ENCODE measurements at places on chromosomes 6 and 20.
A peak's percentile ranks its signal among the peaks of the same experiment; 100 is the strongest.

- no peak for DNase-seq
Observed at GRCh38 chr20:646107-646867, 6.7 kb downstream of the SRXN1 start.

GRCh38 chr20:29742699-29743100 is 1514.8 kb upstream of the DEFB115 start:
- no peak for DNase-seq

DNA sequence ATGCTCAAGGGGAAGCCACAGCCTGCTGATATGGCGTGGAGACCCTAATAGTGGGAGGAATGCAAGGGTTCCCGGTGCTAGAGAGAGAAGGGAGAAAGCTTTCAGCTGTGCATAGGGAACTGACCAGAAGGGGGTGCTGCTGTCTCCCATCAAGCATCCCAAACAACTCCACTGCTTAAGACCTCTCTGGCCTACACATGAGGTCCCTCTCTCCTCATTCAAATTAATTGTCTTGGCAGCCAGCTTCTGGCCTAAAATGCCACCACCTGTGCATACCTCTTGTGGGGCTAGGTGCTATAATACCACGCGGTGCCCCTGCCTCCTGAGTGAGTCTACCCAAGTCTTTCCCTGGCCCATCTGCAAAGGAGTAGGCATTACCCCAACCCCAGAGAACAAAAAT is 14.5 kb downstream of the ADISSP start:
- DNase-seq: peak; percentile 35

GRCh38 chr6:152636021-152636608 is 1.0 kb downstream of the SYNE1 start:
- no peak for DNase-seq

DNA sequence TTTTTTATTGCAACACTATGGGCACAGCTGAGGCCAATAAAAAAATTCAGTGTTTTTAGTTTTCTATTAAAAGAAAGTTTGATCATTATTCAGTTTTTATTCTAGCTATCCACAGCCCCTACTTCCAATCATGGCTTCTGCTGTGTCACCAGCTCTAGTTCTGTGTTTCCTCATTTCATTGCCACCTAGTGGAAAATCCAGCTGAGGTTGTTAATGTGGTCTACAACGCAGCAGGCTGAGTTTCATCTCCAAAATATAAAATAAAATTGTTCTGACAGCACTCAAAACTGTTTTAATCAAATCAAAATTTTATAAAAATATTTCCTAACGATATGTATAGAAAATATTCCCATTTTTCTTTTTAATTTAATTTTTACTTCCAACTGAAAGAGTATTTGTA is 13.6 kb downstream of the COL9A1 start:
- no peak for DNase-seq

- DNase-seq: no peak
Observed at GRCh38 chr20:23624324-23624691, 13.4 kb downstream of the CST3 start.

DNA sequence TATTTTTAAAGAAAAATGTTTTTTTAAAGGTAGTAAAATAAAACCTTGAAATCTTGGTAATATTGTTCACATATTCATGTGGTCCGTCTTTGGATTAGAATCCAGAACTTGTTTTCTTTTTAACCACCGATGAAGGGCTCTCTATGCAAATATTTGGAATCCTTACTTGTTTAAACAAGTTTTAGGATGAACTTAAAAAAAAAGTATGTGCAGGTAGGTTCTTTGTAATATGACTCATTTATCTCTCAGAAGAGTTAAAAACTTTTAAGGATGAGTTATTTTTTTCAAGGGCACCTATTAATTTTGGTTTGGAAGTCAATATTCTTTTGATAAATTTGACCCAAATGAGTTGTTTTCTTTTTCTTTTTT is 8.9 kb downstream of the DSP start:
- DNase-seq: no peak

GRCh38 chr6:152085451-152085921 is 278.0 kb downstream of the ESR1 start:
- DNase-seq: no peak

GRCh38 chr6:158005626-158006180 is 24.0 kb downstream of the SYNJ2 start:
- no peak for DNase-seq

GRCh38 chr6:137736911-137737310 is 130.1 kb upstream of the TNFAIP3 start:
- DNase-seq: no peak

GRCh38 chr6:14110001-14110818 is 7.4 kb upstream of the CD83 start:
- DNase-seq: no peak

DNA sequence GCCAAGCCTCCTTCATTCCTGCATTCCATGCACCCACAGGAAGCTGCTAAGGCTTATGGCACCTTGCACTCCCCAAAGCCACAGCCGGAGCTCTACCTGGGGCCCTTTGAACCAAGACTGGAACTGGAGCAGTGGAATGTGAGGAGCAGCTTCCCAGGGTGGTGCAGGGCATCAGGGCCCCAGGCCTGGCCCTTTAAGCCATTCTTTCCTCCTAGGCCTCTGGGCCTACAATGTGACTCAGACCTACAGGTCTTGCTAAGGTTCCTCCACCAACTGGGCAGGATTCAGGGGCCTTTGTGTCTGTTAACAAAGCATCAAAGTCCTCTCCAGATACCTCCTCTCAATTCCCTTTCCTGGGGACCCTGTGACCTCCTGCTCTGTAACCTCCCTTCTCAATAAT is 36.2 kb downstream of the SF3B5 start:
- no peak for DNase-seq

DNA sequence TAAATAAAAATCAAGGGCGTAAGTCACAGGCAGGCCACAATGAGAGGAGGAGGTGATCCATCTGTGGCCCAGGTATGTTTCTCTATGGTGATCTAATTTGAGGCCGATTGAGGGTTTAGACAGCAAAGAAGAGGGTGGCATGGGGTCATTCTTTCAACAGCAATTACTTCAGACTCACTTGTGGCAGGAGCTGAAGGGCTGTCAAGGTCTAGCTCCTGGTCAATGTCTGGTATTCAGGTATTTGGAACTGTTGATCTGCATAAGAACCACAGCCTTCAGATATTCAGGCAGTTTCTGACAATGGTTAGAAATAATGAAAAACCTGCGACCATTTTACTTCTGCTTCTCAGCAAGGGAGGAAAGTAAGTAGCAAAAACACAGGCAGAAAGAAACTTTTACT is 259.6 kb downstream of the FOXC1 start:
- no peak for DNase-seq

DNA sequence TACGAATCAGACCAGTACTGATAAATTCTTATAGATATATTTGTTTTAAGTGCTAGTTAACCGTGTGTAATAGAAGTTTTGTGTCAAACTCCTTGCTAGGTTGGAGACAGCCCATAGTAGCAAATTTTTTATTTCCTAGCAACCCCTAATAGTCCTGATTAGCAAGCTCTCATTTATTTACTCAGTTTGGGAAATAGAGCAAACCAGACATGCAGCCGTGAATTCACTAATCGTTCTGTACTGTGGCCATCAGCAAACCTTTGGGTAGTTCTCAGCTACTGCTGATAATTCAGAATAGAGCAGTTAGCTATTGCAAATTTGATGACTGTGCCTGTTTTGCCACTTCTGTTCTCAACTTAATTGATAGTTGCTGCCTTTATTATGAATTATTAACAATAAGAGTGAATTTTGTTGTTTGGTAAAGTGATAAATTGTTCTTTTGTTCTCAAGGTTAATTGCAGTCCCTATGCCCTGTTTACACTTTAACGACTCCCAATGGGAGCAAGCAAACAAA is 215.8 kb downstream of the GRM1 start:
- no peak for DNase-seq

DNA sequence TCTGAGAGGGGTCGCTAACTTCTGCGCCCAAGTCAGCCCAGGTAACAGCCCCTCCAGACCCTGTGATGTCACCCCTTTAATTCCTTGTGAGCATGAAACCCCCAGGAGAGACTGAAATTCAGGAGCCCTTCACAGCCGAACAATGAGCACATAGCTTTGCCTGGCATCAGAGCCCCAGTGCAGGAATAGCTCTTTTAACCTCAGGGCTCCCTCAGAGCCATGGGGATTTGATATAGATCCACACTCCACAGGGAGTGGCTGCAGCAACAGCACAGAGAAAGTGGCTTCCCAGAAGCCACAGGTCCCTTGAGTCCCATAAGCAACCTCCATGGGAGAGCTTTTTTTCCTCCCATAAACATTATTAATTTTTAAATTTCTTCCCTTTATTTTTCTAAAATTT is 150.0 kb upstream of the MARCKS start:
- DNase-seq: no peak

DNA sequence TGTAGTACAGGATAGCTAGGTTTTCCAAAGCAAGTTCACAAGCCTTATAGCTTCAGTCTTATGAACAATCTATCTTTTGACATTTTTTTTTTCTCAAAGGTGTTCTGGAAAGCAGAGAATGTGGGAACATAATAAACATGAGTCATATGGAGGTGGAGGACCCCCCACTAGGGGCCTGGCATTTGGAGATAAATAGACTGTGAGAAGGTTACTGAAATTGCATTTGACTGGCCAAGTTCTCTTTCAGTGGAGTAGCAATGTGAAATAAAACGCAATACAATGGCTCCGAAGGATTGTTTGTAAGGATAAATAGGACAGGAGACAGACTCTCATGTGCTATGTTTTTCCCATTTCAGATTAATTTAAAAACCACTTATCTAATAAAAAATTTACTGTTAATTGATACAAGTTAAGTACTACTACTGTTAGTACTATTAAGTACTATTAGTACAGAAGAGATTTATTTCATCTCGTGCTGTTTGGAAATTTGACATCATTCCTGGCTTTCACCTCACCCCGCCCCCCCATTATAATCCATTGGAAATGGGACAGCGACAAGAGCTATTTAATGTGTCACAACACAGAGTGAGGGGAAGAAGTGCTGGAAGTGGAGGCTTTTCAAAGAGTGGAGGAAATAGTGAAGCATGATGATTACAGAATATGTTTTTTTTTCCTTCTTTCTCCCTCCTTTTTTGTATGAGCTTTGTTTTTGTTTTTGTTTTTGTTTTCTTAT is 122.6 kb upstream of the ID4 start:
- no peak for DNase-seq

DNA sequence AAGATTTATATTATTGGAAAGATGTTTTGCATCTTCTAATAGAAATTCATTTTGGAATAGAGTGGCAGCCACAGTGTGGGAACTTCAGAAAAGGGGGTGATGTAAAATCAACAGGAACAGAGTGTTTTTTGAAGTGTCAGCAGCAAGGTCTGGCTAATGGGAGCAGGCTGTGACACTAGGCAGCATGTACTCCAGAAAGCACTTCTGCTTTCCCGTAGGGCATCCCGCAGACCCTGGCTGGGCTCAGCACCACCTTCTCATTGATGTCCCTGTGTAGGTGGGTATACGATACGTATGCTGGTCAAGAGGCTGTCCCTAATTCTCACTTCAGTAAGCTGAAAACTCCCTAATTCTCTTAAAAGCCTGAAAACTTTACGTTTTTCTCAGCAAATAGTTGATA is 74.7 kb downstream of the EYA4 start:
- DNase-seq: no peak

GRCh38 chr20:58749979-58750378 is 57.4 kb downstream of the NPEPL1 start:
- no peak for DNase-seq

DNA sequence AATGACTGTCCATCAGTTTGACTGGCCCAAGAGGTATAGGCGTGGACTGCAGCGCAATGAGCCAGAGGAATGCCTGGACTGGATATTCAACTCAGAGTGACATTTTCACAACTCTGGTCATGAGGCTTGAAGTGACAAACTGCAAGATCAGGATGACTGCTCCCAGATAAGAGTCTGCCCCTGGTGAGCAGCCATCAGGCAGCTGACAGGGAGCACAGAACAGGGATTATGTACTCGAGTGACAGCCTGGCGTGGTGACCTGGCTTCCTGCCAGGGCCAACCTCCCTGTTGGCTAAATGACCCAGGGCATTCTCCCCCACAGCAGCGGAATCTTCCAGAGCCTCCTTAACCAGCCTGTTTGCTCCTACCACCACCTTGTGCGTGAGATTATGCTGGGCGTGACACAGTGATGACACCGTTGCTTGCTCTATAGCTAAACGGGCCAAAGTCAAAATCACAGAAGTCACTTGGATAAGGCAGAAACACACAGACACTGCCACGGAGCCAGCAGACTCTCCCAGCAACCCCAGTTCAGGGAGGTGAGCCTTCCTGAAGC is 209.1 kb upstream of the JARID2 start:
- DNase-seq: no peak

GRCh38 chr20:35404614-35405259 is 7.0 kb downstream of the UQCC1 start:
- DNase-seq: no peak

DNA sequence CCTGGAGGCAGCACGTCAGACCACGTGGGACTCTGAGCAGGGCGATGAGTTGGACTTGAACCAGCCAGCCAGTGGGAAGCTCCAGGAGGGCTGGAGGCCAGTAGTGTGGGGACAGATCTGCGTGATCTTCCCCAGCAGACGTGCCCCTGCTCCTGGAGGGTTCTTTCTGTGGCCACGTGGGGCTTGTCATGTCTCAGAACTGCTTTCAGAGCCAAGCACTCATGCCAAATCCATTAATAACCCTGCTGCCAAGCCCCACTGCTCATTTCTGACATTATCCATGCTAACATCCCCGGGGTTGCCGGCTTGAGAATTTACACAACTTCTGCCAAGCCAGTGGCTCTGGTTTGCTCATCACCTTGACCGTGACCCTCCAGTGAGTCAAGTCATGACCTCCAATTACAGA is 38.3 kb downstream of the SIRPA start:
- DNase-seq: no peak

GRCh38 chr6:100663219-100663863 is 198.6 kb upstream of the SIM1 start:
- no peak for DNase-seq

GRCh38 chr6:152435816-152436215 is 201.3 kb downstream of the SYNE1 start:
- DNase-seq: no peak

- no peak for DNase-seq
Observed at GRCh38 chr6:96164802-96165201, 149.0 kb downstream of the FUT9 start.

GRCh38 chr20:53510262-53510661 is 83.4 kb downstream of the ZNF217 start:
- no peak for DNase-seq

GRCh38 chr6:95228636-95229035 is 348.7 kb upstream of the MANEA start:
- no peak for DNase-seq

DNA sequence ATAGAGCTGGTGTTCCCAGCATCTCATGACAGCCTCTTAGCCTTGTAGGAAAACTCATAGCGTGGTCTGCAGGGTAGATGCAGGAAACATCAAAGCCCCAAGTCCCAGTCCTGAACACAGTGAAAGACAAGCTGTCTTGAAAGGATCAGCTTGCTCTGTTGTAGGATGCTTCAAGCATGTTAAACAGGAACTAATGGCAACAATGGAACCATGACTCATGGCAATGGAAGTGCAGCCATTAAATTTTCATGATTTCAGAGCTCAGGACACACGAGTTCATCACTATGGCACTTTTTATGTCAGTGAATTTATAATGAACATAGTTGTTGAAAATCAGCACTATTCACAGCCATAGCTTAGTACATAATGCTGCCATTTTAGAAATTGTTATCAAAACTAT is 367.7 kb downstream of the KIF16B start:
- DNase-seq: no peak

Data from activated effector memory CD4-positive, alpha-beta T cell treated with Interleukin-2 at 50 U/mL for 16 hours (primary cell).